ENCODE measurements at places on chromosomes 5 and 9.

GRCh38 chr9:21696411-21696871, 106.0 kb upstream of the MTAP start:
- no peak for DNase-seq

DNA sequence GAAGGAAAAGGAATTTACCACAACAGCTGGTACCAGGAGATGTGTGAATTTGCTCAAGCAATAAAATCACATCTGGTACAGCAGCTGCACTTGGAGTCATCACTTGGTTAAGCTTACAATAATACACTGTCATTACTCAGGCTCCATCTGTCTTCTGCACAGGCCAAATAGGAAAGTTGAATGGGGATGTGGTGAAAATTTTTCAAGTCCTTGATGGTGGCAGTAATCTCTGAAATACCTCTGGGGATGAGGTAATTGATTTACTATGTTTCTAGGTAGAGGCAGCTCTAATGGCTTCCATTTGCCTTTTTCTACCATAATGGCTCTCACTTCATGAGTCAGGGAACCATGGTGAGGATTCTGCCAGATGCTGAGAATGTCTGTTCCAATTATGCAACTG, 206.8 kb upstream of the ATP10B start:
- DNase-seq: no peak

GRCh38 chr5:57417971-57418370, 64.6 kb downstream of the ACTBL2 start:
- no peak for DNase-seq

GRCh38 chr5:136082390-136083193, 50.1 kb upstream of the SMAD5 start:
- peak; percentile 54 for DNase-seq

GRCh38 chr9:27194401-27195091, 85.5 kb downstream of the TEK start:
- no peak for DNase-seq

GRCh38 chr5:91288118-91288916, 94.8 kb downstream of the ARRDC3 start:
- DNase-seq: no peak

DNA sequence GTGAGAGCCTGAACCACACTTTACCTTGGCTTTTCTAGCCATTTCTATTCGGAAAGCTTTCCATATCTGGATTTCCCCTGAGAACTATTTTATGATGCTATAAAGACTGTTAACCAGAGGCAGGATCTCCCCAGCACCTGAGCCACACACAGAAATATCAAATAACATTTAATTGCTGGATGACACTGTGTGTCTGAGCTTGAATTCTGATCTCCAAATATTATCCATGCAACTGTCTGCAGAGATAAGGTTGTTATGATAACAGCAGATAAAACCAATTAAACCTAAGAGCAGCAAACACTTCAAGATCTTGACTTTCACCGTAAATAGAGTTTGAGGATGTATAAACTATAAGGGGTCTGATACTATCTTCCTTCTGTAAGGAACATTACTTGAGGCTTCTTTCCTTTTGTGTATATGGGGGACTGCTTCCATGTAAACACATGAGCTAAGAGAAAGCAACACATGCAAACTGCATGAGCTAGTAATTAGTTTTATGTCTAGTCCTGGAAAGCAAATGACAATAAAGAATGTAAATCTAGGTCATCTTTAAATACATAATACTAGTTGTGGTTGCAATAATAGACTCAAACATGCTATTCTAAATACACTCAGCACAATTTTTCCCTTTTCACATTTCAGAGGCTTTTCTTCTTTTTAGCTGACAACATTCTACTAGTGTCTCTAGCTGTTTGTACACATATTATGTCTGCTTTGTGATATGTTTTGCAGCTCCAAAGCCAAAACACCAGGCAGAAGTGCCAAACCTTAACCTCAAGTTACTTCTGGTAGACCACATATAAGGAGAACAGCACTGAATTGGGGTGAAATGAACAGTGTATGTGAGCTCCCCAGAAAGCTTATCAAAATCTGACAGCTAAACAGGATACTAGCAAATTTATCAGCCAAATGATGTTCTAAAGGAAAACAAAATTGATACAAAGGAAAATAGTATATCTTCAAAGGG, 136.5 kb downstream of the EFNA5 start:
- DNase-seq: no peak

GRCh38 chr5:102986074-102986473, 133.9 kb downstream of the GIN1 start:
- no peak for DNase-seq

DNA sequence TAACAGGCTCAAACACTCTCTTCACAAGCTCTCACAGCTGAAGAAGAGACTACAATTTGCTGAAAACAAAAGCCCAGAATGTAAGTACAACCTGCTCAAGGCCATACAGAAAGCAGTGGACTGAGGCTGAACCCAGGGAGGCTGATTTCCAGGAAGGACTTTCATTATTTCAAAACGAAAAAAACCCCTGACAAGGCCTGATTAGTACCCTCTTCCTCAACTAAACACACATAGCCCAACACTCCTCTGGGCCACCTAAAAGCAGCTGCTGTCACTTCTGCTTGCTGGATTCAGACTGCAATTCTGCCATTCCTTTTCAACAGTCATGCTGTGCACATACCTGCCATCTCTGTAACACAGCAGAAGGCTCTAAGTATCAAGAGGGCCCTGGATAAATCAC, 18.2 kb downstream of the NRG2 start:
- DNase-seq: no peak

DNA sequence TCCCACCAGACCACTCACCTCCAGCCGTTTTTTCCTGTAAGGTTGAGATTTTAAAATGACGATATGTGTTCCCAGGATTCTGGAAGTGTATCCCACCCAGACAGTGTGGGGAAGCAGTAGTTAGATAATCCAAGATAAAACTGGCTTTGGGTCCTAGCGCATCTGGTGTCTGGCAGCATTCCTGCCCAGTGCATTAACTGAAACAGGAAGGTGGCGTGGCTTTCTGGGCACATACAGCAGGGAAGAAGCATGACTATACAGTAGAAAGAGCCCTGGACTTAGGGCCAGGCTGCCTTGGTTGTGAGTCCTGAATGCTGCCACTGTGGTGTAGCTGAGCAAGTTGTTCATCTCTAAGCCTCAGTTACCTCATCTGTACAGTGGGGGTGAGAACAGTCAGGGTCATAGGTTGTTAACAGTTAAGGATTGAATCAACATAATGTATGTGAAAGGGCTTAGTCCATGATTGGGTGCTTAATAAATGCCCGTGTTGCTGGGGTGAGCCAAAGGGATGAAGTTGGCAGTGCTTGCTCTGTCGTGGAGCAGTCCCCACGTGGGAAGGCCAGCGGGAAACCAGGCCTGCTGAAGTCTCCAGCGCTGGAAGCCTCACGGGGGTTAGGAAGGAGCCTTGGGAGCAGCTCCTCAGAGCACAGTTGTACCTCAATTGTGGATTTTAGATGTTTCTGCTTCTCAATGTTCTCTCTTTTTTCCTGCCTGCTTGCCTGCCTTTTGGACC, 18.0 kb downstream of the CLTA start:
- DNase-seq: no peak

Measured in AG09319 (cell line).